ENCODE measurements at places on chromosomes 3 and 15. TPM values are rescaled to one million over a fixed set of nuclear protein-coding genes. Genes with fewer than 3 reads are reported as not detected.

GRCh38 chr3:11964553-11964952 is 39.6 kb upstream of the SYN2 start:
- no peak for DNase-seq

DNA sequence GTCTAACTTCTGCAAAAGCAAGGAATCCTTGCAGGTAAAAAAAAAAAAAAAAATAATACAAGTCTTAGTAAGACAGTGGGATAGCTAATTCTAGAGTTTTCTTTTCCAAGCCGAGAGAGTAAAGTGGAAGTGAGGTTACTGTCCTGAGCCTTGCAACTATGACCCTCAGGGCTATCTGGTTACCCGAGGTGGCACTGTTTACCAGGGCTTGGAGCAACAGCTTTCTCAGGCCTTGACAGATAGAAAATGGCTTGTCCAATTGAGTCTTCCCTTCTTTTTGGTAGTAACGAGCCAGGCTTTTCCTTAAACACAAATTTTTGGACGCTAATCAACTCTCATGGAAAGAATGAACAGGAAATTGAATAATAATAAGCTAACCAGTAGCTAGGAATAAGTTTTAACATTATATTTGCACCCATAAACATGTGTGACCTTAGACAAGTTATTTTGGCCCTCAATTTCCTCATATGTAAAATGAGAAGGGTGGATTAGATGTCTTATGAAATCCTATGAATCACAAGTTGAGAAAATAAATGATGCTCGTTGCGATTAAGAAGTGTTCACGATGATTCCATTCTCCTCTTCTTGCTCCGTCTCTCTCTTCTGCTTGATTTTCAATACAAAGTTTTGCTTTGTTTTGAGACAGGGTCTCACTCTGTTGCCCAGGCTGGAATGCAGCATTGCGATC is 236.9 kb upstream of the KBTBD8 start:
- no peak for DNase-seq

GRCh38 chr3:142337994-142338393 is 109.8 kb downstream of the XRN1 start:
- no peak for DNase-seq

- no peak for DNase-seq
These were observed 691 bp upstream of the HDGFL3 start for GRCh38 chr15:83208367-83208661.

GRCh38 chr3:69553888-69554287 is 168.0 kb upstream of the FRMD4B start:
- no peak for DNase-seq

DNA sequence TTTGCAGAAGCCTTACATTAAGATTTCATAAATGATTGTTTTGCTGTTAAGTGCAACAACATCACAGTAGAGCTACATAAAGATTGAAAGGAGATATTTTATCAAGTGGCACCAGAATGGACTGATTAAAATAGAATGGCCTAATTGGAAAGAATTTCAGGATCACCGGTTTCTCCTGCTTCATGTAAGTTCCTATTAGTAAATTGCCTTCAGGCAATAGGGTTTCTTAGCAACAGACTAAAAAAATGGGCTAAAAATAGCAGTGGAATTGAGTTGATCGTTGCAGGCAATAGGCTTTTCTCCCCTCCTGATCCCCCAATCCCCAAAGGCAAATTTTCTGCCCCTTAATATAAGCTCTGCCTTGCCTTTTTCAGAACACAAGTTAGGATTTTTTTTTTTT is 917 bp downstream of the LNP1 start:
- DNase-seq: no peak

CADM2 gene
- 0.06 TPM for polyA plus RNA-seq

SEMA6D gene
- 12.9 TPM for polyA plus RNA-seq

IL17RD gene
- 4.4 TPM for polyA plus RNA-seq

Data from kidney (tissue), 22 donors.